ENCODE measurements at places on chromosomes 7 and 10.

GRCh38 chr7:134890246-134891240 is 95.8 kb upstream of the AGBL3 start:
- peak; percentile 50 for DNase-seq

DNA sequence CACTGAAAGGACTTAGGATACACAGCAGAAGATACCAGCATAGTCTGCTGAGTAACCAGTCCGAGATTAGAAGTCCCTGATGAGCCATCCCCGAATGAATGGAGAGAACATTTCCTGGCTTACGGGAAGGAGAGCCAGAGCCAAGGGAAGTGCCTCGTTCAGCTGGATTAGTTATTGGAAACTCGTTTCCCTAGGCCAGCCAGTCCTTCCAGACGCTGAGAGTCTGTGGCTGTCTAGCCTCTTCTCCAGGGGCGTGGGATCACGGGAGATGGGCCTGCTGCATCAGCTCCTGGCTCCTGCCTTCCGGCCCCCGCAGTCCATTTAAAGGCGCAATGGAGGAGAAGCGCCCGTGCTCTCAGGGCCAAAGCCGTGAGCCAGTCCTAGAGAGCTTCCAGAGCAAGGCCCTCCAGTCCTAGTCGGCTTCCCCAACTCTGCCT is 712.8 kb downstream of the PARD3 start:
- no peak for DNase-seq

DNA sequence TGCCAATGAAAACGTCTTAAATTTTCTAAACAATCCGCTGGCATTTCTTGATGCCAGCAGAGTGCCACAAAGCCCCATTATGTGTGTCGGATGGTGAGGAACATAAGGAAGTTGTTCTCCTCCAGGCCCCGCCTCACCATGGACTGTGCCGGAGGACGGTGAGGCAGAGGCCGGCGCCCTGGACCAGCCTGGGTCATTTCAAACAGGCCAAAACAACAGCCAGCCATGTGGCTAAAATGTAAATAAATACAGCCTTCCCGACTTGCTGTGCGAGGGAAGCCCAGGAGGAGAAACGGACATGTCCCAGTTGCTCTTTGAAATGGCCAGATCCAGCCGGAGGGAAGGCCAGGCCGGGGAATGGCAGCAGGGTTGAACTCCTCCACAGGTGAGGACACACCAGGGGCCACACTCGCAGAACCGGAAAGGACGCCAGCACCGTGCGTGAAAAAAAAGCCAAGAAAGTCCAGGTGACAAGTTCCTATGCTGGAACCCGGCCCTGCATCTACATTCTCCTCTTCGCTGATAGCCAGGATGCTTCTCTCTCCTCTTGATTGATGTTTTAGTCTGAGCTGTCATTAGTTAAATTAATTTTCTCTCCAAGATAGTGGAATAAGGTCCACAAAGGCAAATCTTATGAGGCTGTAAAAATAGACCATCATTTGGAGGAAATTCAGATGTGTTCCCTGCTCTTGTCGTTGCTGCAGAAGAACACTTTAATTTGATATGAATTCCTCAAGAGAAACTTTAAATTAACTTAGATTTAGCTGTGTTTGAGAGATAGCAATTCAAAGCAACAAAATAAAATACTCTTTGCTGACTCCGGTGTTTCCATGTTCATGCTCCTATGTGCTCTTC is 64.6 kb downstream of the EBF3 start:
- DNase-seq = no peak

- DNase-seq = no peak
These were observed 2.8 kb downstream of the EFCAB10 start for GRCh38 chr7:105578496-105578895.

GRCh38 chr7:81500631-81501030 is 269.2 kb downstream of the HGF start:
- no peak for DNase-seq

DNA sequence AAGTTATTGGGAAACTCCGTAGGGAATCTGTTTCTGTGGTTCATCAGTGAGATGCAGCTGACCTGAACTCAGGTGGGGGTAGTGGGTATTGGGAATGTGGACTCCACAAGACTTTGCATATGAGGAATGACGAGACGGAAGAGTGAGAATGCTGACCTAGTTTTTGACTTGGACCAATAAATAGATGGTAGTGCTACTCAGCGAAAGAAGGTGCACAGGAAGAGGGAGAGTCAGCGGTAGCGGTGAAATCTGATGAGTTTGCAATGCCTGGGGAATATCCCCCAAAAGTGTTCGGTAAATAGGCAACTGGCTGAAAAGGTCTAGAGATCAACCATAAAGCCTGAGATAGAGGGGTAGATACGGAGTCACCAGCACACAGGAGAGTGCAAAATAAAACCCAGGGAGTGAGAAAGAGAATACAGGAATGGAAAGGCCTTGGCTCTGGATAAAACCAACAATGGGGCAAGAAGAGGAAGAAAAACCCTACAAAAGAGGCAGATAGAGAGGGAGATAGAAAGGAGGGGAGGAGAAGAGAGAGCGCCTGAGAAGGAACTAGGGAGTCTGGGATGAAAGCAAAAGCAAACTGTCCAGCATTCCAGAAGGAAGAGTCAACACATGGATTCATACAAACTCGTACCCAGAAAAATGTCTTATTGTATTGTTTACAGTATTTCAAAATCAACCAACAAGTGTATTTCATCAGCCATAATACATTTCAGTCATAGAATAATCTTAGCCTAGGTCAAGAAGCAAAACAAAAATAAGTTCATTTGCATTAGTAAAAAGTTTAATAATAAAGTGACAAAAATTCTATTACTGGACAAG is 5.4 kb downstream of the ARHGAP21 start:
- DNase-seq = no peak

DNA sequence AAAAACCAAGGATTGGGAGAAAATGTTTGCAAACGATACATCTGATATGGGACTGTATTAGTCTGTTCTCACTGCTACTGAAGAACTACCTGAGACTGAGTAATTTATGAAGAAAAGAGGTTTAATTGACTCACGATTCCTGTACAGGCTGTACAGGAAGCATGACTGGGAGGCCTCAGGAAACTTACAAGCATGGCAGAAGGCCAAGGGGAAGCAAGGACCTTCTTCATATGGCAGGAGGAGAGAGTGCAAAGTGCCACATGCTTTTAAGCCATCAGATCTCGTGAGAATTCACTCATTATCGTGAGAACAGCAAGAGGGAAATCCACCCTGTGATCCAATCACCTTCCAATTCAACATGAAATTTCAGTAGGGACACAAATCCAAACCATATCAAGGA is 11.0 kb downstream of the ZNF713 start:
- DNase-seq = no peak

Data from NCI-H510A (cell line).